ENCODE measurements at places on chromosomes 1 and 21. TPM values are rescaled to one million over a fixed set of nuclear protein-coding genes. Genes with fewer than 3 reads are reported as not detected.

GRCh38 chr1:237981223-237981622, 90.5 kb upstream of the ZP4 start:
- no peak for DNase-seq

DNA sequence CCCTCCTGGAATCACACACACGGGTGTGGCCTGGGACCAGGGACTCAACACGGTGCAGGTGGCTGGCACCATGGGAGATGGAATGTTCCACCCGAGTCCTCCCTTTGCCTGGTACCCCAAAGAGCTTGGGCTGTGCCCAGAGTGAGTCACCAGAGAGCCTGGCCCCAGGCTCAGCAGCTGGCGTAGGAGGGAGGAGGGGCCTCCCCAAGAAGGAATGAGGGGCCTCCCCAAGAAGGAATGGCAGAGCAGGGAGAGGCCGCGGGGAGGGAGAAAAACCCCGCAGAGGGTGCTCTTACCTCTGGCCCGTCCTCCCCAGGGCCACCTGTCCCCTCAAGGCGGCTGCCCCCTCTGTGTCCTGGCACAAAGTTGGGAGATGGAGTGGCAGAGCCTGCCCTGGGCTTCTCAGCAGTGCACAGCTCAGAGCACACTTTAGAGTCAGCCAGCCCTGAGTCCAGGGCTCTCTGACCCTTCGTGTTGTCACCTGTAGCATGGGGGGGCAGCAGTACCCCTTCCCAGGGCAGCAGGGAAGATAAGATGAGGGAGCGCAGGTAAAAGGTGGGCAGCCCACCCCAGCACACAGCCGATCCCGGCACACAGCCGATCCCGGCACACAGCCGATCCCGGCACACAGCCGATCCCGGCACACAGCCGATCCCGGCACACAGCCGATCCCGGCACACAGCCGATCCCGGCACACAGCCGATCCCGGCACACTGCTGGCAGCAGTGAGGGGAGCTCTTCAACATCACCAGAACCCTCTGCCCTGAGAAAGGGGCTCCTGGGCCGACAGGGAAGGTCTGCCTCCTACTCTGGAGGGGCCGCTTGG, 20.2 kb upstream of the KCNAB2 start:
- no peak for DNase-seq

- peak; percentile 34 for DNase-seq
Measured at GRCh38 chr1:230011333-230012092, 55.5 kb upstream of the GALNT2 start.

DNA sequence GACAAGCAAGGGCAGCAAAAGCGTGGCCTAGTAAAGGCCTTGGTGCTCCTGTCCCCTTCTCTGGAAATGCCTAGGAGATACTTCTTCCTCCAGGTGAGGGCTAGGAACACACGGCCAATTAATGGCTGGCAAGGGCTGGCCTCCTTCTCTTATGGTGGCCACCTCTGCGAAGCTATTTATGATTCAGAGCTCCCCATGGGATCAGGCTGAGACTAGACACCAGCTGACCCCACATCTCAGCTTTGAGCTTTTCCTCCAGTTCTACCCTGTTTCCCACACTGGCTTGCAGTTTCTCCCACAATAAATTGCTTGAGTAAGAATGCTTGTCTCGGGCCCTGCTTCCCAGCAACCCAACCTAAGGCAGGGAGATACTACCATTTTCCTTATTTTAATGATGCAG, 53.7 kb downstream of the CAMK2N1 start:
- DNase-seq = no peak

GRCh38 chr1:197696372-197696771, 78.9 kb downstream of the DENND1B start:
- no peak for DNase-seq

DNA sequence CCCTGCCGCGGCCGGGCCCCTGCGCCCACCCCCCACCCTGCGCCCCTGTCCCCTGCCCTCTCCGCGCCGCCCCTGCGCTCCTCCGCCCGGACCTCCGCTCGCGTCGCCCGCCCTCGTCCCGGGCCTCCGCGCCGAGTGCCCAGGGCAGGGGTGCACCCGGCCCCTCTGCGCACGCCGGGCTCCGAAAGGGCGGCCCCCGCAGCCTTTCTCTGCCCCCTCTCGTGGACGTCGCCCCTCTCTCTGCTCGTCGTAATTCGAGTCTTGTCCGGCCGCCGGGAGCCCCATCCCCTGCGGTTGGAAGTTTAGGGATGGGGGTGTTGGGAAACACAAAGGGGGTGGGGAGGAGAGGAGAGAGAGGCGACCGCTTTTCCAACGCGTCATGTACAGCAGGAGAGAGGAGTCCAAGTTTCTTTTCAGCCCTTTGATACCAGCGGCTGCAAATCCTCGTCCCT, 407 bp downstream of the GALNT2 start:
- DNase-seq = peak; percentile 42

DNA sequence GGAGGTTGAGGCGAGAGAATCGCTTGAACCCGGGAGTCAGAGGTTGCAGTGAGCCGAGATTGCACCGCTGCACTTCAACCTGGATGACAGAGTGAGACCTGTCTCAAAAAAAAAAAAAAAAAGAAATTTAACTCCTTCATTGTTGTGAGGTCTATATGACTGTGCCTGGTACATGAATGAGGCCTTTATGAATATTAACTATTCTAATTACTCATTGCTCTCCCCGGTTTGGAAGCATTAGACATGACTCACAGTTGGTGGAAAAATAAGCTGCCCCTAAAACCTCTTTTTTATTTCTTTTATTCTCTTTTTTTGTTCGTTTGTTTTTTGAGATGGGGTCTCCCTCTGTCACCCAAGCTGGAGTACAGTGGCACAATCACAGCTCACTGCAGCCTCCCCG, 3.3 kb downstream of the NPPB start:
- no peak for DNase-seq

DNA sequence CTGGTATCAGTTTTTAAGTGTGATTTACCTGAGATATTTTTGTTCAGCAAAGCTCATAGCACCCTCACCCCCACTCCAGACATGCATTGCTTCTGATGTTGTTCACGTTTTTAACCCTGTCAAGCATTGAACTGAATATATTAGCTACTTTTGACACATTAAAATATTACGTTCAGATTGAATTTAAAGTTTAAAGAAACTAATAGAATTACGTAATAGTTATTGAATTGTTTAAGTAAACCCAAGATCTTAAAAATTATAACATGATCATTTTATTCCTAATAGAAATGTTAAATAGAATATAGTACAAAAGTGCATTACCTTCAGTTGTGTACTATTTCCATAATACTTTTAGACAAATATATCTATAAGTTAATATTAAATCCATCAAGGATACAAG, 18.9 kb downstream of the GLRX2 start:
- no peak for DNase-seq

GRCh38 chr1:162612606-162613400, 19.5 kb upstream of the DDR2 start:
- DNase-seq = no peak

- DNase-seq = no peak
Measured at GRCh38 chr1:36419569-36419968, 21.9 kb upstream of the LSM10 start.

- DNase-seq = no peak
Measured at GRCh38 chr21:45998871-45999580, 17.5 kb downstream of the COL6A1 start.

DNA sequence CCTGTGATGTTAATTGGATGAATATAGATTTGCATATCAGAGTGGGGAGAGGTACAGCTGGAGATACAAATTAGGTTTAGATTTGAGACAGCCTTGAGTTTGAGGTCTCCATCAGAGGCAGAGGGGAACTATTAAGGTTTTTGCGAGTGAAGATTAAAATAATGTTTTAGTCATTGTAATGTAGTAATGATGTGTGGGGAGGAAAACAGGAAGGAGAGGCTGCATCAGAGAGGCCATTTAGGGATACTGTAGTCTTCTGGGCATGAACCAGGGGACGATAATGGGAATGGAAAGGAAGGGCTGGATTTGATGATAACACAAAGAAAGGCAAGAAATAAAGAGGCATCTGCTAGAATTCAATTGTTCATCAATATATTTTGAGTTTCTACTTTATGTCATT, 9.5 kb downstream of the CD84 start:
- DNase-seq = no peak

DNA sequence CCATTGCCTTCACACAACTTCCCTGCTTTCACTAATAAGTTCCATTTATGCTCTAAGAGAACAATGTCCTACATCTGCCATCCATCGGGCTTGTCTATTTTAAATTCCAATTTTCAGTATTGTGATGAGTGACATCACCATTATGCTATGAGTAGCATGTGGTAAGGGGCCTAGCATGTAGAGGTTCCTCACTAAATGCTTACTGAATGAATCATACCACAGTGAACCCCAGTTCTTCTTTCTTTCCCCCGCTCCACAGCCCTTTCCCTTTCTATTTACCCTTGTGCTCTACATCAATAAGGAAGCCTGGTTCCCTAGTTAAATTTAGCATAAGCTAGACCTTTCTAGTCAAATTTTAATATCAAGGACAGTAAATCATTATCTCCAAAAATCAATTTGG, 195.0 kb upstream of the RGS18 start:
- peak; percentile 42 for DNase-seq

- DNase-seq = no peak
Measured at GRCh38 chr1:46969014-46969619, 27.8 kb upstream of the CYP4A11 start.

ETV3 gene
- total RNA-seq = 46.1 TPM

RIPPLY3 gene
- 6.2 TPM for total RNA-seq

ZNF593 gene
- total RNA-seq = 61.9 TPM

RPL11 gene
- 1,180 TPM for total RNA-seq

HOOK1 gene
- 293 TPM for total RNA-seq
